Cerebellar cortex (tissue), 1 donor: ENCODE measurements at places on chromosomes 6 and 20.

- DNase-seq = no peak
These were observed 42.5 kb upstream of the NELFCD start for GRCh38 chr20:58938541-58938940.

- no peak for DNase-seq
These were observed 83.4 kb upstream of the FRMD1 start for GRCh38 chr6:168162366-168162765.

DNA sequence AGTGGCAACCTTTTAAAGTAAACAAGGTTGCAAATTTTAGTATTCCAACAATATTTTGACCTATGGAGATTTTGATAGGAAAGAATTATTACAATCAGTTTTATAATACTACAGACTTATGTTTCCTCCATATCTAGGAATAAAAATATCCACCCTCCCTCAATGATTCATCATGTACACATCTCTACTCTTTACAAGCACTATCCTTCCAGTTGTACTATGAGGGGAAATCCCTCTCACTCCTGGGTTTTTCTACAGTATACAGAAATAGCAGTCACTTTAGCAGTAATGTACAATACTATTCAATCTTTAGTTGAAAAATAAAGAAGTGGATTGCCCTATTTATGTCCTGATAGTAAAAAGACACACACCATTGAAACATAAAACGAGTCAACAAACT, 46.3 kb upstream of the SCML4 start:
- DNase-seq = no peak

- DNase-seq = no peak
These were observed 77.1 kb downstream of the FBXO5 start for GRCh38 chr6:152905551-152906299.

DNA sequence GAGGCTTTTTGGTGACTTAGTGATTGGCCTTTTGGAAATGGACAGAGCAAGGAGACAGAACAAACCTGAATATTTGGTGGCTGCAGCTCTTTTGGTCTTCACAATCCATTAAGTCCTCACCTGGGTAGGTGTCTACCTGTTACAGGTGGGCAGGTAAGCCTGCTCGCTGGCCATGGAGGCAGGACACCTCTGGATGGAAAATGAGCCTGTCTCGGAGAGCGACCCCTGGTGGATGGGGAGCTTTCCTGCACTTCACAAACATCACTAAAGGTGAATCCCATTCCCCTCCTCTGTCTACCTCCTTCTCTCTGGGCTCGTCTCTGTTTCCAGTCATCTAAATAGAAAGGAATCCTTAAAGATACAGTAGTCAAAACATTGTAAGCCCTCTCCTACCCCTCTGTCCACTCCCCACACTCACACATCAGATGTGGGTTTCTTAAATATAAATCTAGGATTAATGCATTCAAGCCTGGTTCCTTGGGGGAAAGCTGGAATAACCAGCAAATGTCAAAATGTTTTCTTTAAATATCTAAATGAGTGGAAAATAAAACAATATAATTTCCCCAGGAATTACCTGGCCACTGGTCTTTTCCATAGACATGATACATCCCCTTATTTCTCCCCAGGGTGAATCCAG, 304.9 kb downstream of the CDH26 start:
- peak; percentile 3 for DNase-seq

DNA sequence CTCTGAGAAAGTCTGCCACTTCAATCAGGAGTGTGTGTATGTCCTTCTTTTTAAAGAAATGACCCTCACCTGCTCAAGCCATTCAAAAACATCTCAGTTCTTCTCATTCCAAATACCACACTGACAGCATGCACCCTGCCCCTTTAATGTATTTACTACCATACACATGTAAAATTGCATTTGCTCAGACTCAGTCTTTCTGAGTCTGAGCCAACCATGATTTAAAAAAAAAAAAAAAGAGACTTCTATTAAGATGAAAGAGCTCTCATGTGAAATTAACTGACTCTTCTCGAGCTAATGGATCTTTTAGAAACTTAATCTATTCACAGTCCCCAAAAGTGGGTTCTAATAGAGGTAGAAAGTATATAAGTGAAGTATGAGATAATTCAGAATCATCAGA, 1.4 kb upstream of the FILIP1 start:
- DNase-seq = no peak

GRCh38 chr6:167576828-167577503, 249.7 kb upstream of the AFDN start:
- no peak for DNase-seq

DNA sequence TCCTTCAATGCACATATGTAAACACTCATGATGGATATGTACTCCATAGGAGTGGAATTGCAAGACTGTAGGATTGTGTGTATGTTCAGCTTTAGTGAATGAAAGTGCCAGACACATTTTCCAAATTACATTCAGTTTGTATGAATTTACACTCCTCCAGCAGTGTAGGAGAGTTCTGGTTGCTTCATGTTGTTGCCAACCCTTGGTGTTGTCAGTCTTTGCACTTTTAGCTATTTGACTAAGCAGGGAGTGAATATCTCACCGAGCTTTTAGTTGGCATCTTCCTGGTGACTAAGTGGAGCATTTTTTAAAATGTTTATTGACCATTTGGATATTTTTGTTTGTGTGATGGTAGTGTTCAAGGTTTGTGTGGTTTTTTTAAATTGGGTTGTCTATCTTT, 23.9 kb downstream of the NKX2-4 start:
- no peak for DNase-seq

- DNase-seq = no peak
These were observed 516.4 kb upstream of the ARID1B start for GRCh38 chr6:156260815-156261214.

- no peak for DNase-seq
These were observed 38.6 kb downstream of the SYNJ2 start for GRCh38 chr6:158020272-158020711.

GRCh38 chr6:136284909-136285308, 4.7 kb downstream of the BCLAF1 start:
- no peak for DNase-seq

DNA sequence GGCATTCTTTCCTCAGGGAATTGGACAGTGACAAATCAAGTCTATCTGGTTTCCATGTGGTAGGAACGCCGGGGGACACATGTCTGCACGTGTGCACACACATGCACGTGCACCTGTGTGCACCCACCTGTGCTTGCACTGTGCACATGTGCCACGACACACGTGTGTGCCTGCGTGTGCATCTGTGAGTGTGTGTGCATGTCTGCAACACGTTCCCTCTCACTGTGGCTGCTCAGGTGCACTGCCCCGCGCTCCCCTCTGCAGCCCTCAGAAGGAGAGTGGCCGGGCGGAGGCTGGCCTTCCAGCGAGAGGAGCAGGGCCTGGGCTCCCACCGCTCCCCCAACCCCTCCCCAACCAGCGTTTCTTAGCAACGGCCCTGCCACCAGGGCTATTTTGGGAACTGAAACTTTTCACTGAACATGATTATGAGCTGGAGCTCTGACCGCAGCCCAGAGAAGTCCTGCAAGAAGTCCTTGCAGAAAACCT, 147.8 kb downstream of the PHACTR3 start:
- no peak for DNase-seq

DNA sequence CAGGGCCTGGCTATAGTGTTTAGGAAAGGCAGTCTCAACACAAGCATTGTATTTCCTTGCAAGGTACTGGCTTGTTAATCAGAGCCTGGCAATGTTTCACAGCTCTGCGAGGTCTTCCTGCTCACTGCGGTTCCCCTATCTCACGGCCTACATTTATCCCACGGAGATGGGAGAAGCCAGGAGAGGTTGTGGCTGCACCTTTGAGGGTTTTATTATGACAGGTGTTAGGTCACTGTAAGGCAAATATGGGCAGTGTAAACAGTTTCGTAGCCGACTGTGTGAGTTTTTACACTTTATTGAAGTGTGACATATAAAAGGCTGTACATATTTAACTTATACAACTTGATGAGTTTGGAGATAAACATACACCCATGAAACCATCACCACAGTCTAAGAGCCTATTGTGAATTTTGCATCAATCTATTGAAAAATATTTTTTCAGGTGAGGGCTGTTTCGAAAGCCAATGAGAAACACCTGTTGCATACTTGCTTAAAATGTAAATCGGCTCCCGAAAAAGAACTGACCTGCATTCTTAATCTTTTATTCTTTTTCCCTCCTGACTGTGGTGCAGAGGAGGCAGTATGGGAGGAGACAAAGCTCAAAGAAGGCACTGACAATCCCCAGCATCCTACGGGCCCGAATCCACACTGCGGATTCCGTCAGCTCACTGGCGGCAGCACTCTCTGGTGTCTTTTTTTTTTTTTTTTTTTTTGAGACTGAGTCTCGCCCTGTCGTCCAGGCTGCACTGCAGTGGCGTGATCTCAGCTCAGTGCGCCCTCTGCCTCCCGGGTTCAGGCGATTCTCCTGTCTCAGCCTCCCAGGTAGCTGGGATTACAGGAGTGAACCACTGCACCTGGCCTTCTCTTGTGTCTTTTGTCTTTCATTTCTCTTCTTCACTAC, 7.5 kb upstream of the RBM38 start:
- no peak for DNase-seq

DNA sequence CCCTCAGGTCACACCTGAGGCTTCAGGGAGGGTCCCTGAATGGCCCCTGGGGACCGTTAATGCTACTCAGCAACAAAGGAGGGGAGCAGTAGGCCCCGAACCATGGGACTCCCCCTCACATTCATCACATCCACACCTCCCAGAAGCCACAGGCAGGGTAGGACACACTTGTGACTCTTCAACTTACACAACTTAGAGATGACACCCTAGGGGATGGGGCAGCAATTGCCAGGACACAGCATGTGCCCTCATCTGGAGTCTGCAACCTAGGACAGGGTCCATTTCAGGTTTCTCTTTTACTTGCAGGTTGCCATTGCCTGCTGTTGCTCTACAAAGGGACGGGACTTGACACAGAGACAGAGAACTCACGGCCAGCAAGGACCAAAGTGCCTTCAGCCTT, 770 bp downstream of the ULBP3 start:
- DNase-seq = no peak

- DNase-seq = no peak
These were observed 40.3 kb downstream of the PTPN1 start for GRCh38 chr20:50550531-50550930.
